Heart right ventricle (tissue), 16 donors: ENCODE measurements at places on chromosomes 12 and 14. TPM values are rescaled to one million over a fixed set of nuclear protein-coding genes. Genes with fewer than 3 reads are reported as not detected.

DNA sequence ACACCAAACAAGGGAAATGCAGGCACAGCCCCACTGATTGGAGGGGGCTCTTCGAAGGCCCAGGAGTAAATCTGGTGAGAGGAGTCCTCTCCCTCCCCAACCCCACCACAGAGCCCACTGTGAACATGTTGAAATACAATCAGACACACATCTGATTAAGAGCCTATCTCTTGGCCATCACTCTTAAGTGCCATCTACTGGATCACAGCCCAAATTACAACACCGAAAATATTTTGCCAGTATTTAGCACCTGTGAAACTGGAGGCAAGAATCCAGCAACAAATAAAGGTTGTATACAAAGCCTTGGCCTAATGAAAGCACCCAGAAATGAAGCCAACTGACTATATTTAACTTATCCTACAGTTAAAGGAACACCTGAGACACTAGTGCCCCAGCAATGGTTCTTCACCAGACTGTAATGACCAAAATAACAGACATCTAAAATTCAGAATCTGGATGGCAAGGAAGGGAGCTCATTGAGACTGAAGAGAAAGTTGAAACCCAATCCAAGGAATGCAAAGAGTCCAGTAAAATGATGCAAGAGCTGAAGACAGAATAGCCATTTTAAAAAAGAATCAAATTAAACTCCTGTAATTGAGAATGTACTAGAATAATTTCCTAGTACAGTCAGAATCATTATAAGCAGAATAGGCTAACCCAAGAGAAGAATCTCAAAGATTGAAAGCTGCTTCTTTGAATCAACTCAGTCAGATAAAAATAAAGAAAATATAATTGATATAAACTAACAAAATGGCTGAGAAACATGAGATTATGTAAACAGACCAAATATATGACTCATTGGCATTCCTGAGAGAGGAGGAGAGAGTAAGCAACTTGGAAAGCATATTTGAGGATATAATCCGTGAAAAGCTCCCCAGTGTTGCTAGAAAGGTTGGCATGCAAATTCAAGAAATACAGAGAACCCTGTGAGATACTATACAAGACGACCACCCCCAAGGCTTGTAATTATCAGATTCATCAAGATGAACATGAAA, 1117.0 kb downstream of the FLRT2 start:
- DNase-seq: no peak

DNA sequence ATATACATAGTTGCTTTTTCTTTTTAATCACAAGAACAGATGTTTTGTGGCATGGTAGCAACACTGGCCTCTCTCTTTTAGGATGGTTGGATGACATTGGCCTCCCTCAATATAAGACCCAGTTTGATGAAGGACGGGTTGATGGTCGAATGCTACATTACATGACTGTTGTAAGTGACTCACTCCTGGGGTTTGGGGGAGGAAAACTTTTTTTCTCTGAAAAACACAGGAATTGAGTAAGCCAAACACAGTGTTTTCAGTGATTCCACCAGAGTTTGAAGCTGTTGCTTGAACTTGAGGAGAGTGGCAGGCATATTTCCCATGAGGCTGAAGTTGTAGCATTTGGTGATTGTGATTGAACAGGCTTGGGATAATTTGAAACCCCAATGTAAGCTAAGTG, 13.7 kb upstream of the REP15 start:
- no peak for DNase-seq

GRCh38 chr12:92244036-92244435, 98.4 kb upstream of the BTG1 start:
- DNase-seq: no peak

DNA sequence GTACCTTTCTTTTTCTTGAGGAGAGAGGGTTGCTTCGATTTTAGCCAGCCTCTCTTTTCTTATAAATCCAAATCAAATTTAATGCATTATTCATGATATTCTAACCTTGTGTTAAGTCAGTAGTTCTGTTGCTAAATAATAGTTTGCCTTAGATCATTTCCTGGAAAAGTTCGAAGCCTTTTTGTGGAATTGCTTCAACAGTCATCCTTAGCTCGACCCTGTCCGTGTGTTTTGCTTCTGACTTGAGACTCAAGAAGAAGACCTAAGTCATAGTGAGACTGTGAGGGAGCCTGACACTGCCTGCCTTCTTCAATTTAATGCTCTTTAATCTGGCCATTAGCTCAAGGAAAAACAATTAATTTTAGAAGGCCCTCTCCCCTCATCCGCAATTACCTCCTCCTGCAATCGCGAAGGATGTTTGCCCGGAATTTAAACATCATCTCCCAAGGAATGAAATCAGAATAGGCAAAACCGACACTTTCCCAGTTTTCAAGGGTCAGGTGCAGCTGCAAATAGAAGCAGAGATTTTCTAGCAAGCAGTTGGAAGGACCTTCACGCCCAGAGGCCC, 453 bp upstream of the SLC4A8 start:
- no peak for DNase-seq

SERPINA6 gene
- polyA plus RNA-seq: not detected

GRCh38 chr12:47190271-47190750, 110.6 kb upstream of the AMIGO2 start:
- DNase-seq: no peak

PPP1R36 gene
- 0.59 TPM for polyA plus RNA-seq
